Colonic mucosa (tissue), 4 donors: ENCODE measurements at places on chromosomes 7 and 10.

DNA sequence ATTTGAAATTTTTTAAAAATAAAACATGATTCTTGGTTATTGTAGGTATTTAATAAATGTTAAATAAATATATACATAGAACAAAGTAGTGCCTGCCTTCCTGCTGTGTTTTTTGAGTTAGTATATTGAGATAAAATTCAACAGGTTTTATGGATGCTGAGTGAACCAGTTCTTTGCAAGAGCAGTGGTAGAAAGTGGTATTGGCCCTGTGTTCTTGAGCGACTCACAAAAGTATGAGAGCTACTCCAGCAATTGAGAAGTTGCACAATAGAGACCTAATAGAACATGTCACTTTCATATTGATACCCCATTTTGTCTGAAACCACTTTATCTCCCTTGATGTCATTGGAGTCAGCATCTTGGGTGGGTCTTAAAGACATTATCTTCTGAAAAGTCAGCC, 32.6 kb upstream of the GJD4 start:
- H3K4me1 ChIP-seq = no peaks in the 10 kb centered on the region
- peaks cover 12% of the 10 kb centered on the region for H3K36me3 ChIP-seq
- H3K27me3 ChIP-seq = no peaks in the 10 kb centered on the region
- no peak overlapping the region for H3K4me3 ChIP-seq
- H3K27ac ChIP-seq = no peak overlapping the region

GRCh38 chr10:49311555-49312236, 12.7 kb downstream of the C10orf71 start:
- DNase-seq = no peak
- H3K36me3 ChIP-seq = no peaks in the 10 kb centered on the region
- H3K27ac ChIP-seq = no peak overlapping the region
- H3K4me1 ChIP-seq = no peaks in the 10 kb centered on the region

DNA sequence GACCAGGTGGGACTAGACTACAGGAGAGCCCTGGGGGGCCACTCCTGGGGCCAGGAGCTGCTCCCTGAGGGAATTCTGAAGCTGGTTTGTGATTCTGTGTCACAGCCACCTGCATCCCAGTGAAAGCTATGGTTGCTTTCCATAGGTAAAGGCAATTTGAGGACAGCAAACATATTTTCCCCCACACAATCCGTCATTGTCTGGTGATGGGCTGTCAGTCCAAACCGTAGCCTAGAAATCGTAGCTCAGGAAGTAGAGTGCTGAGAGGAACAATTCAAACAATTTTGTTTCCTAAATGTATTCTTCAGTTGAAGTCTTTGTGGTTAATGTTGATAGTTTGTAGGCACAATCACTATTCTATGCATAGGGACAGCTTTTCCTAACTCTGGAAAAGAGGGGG, 106.0 kb upstream of the INSYN2A start:
- H3K4me3 ChIP-seq = no peak overlapping the region
- H3K27ac ChIP-seq = no peak overlapping the region
- H3K27me3 ChIP-seq = no peaks in the 10 kb centered on the region
- no peak for DNase-seq

DNA sequence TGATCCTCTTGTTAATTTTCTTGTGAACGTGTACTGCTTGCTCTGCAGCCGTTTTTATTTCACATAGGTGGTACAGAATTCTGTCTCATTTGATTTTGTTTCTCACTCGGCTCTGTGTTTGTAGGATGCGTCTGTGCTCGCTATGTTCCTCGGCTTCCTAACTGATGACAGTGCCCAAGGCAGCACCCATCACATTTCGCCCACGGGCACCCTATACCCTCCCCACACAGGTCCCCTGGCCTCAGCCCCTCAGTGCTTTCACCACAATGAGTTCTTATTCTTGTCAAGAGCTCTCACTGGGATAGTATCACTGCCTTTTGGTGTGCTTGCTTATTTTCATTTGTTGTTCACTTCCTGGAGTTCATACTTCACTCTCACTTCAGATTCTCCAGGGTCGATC, 28.1 kb downstream of the UCMA start:
- H3K27ac ChIP-seq = no peak overlapping the region
- no peaks in the 10 kb centered on the region for H3K4me1 ChIP-seq
- no peak for DNase-seq
- H3K27me3 ChIP-seq = no peaks in the 10 kb centered on the region
- H3K4me3 ChIP-seq = no peak overlapping the region
- H3K36me3 ChIP-seq = no peaks in the 10 kb centered on the region

DNA sequence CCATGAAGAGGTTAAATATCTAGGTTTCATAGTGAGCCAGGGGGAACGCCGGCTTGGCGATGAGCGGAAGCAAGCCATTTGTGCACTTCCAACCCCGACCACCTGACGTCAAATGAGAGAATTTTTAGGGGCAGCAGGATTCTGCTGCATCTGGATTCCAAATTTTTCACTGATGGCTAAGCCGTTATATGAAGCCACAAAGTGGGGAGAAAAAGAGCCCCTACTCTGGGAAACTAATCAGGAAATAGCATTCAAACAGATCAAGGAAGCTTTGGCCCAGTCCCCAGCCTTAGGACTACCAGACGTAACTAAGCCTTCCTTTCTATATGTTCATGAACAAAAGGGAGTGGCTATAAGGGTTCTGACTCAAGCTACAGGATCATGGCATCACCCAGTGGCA, 12.9 kb upstream of the ADCK2 start:
- H3K36me3 ChIP-seq = no peaks in the 10 kb centered on the region
- no peak overlapping the region for H3K4me3 ChIP-seq
- H3K27me3 ChIP-seq = no peaks in the 10 kb centered on the region
- peaks cover 12% of the 10 kb centered on the region for H3K4me1 ChIP-seq
- H3K27ac ChIP-seq = no peak overlapping the region

DNA sequence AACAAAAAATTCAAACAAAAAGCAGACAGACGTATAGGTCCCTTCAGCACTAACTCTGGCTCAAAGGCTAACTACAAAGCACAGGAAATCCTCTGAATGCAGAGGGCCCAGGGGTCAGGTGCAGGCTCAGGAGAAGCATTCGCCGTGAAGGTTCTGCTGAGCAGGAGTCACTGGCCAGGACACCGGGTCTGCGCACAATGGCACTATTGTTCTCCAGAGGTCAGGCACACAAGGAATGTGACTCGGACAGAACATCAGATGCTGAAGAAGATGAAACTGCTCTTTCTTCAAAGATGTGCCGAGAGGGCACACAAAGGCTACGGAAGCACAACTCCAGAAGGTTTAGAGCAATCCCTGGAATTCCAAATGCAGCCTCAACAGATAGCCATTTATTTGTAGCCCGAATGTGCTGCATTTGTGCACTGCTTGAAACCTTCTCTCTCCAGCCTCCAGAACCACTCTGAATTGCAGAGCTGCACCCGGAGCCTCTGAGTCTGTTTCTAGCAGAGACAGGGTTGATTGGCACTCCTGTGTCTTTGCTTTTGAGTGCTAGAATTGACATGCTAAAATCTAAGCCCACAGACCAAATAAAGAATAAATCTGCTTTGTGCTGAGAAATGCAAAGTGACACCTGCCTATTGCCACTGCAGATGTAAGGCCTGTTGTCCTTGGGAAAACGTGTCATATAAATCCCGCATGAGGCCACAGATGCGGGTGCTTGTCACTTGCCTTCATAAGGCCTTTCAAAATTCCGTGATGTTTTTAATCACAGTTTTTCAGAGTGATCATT, 85.4 kb upstream of the AFAP1L2 start:
- H3K4me3 ChIP-seq = no peak overlapping the region
- no peak overlapping the region for H3K27ac ChIP-seq
- no peaks in the 10 kb centered on the region for H3K27me3 ChIP-seq

DNA sequence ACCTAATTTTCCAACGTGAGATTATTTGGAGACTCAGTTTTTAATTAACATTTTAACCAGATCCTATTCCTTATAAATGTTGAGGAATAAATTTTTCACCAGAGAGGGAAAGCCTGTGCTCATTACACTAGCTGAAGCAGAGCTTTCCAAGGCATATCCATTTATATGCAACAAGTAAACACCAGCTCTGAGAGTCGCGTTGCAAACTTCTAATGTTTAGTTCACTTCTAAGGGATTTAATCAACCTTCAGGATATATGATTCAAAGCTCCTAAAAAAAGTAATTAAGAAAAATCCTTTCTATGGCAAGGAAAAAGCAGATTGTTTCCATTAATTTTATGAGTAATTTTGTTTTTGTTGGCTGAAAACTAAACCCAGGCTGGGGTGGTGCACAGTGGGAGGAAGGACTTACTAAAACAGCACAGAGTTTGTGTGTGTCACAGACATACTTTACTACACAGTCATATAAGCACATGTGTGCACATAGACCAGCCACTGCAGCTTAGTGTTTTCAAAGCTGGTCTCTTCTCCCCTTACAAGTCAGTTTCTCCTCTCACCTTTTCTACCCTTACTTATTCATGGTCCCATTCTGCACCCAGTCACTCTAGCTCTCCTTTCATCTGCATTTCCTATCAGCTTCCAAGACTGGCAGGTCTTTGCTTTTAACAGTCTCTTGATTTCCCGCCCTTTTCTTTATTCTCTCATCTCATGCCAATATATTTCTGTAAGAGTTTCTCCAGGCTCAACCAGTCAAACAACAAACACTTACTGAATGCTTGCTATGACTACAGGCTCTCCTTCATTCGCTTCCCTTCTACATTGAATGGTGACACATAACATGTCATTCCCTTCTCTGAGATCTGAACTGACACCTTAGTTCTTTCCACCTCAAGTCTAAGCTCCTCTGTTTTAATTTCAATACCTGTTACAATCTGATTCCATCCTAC, 81.1 kb upstream of the FZD1 start:
- H3K4me3 ChIP-seq = no peak overlapping the region
- no peaks in the 10 kb centered on the region for H3K4me1 ChIP-seq
- H3K27me3 ChIP-seq = no peaks in the 10 kb centered on the region
- no peaks in the 10 kb centered on the region for H3K36me3 ChIP-seq
- DNase-seq = no peak
- H3K27ac ChIP-seq = no peak overlapping the region

DNA sequence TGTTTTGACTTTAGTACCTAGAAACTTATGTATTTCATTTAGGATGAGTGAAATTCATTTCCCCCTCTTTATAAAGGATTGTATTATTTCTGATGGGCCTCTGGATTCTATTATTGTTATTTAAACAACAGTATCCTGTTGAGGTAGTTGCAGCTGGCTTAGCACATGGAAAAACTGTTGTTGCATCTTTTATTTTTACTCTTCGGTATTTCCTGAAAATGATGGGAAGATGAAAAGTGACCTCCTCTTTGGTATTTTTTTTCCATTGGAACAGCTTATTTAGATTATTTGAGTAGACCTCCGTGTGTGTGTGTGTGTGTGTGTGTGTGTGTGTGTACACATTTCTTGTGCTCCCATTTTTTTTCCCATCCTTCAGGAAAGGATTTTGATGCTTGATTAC, 129.8 kb downstream of the PRKG1 start:
- no peak overlapping the region for H3K4me3 ChIP-seq
- no peaks in the 10 kb centered on the region for H3K36me3 ChIP-seq
- no peak for DNase-seq
- H3K4me1 ChIP-seq = no peaks in the 10 kb centered on the region
- no peak overlapping the region for H3K27ac ChIP-seq
- H3K27me3 ChIP-seq = no peaks in the 10 kb centered on the region
